Erythroblast (primary cell): ENCODE measurements at places on chromosomes 12 and 14.

DNA sequence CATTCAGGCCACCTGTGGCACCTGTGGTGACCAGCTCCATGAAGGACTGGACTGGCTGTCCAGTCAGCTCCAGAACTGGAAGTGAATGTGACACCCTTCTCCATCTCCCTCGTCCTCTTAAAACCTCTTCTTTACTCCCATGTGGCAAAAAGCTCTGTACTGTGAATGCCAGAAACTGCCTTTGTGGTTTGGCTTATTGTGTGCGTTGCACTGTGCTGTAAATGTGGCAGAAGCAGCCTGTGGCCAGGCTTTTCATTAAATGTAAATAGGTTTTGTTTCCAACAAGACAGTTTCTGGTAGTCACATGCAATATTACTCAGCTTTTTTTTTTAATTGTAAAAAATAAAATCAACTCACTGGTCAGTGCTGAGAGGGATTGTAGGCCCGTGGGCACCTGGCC, 453.7 kb downstream of the ATP23 start:
- DNase-seq: no peak

- no peak for DNase-seq
Observed at GRCh38 chr12:66423266-66423665, 121.0 kb downstream of the HELB start.

- DNase-seq: no peak
Observed at GRCh38 chr14:38105106-38105702, 102.5 kb upstream of the SSTR1 start.

DNA sequence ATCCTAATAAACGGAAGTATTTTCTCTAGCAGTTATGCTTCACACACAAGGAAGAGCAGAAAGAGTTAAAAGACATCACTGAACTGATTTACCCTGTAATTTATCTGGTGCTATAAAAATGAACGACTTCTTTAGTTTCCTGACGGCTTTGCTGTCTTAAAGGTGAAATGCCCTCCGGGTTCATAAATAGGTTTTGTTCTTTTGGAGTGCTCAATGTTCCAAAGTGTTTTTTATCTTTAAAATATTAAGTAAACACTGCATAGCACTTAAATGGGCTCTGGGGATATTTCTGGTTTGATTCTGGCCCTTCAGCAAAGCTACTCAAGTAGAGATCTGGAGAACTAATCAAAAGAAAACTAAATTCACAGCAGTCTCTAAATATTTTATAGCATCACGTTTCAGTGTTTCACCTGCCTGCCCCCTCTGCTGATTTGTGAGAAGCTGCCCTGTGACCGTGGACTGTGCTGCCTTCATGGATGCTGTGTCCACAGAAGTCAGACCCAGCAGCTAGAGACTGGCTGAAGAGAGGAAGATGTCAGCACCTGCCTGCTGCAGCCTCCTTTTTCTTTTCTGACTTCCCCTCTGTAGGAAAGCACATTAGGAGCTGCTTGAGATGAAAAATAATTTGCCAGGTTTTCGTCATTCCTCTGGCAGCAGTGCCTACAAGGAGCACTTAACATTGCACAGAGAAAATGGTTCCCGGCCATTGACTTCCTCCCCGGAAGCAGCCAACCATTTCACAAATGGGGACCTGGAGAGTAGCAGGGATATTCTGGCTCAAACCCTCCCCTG, 205.1 kb upstream of the FSCB start:
- no peak for DNase-seq

GRCh38 chr12:124496584-124496983, 70.8 kb downstream of the NCOR2 start:
- peak; percentile 26 for DNase-seq

DNA sequence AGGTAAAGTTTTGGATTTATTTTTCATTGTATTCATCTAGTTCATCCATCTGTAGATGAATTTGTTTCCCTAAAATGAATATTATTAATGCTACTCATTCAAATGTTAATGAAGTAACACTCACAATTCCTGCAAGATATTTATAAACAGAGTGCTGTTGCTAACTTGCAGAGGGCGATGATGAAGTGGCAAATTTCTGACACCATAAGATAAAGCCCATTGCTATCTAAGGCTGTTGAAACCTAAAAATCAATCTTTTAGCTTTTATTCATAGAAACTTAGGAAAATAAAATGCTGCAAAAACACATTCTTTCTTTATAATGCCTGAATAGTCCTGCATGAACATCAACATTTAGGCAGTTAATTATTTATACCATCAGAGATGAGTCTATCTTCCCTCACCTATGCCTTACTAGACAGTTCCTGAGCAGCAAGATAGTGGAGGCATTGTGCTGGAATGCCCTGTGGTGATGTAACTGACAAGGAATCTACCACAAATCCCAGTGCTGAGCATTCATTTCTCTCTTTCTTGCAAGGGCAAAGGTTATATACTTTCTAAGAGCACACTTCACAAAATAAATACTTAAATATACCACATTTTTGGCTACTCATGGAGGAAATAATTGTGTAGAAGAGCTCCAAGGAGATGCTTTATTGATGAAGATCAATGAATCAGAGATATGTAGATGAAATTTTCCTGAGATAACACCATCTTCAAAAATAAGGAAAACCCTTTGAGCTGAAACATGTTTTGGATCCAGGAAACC, 57.6 kb downstream of the LMNTD1 start:
- no peak for DNase-seq

DNA sequence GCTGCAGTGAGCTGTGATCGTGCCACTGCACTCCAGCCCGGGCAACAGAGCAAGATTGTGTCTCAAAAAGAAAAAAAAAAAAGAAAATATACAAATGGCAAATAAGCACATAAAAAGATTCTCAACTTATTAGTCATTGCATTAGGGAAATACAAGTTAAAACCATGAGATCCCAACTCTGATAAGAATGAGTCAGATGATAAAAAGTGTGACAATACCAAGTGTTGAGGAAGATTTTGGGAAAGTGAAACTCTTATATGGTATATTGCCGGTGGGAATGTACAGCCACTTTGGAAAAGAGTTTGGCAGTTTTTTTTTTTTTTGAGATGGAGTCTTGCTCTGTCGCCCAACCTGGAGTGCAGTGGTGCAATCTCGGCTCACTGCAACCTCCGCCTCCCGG, 7.6 kb upstream of the PRPF40B start:
- no peak for DNase-seq

DNA sequence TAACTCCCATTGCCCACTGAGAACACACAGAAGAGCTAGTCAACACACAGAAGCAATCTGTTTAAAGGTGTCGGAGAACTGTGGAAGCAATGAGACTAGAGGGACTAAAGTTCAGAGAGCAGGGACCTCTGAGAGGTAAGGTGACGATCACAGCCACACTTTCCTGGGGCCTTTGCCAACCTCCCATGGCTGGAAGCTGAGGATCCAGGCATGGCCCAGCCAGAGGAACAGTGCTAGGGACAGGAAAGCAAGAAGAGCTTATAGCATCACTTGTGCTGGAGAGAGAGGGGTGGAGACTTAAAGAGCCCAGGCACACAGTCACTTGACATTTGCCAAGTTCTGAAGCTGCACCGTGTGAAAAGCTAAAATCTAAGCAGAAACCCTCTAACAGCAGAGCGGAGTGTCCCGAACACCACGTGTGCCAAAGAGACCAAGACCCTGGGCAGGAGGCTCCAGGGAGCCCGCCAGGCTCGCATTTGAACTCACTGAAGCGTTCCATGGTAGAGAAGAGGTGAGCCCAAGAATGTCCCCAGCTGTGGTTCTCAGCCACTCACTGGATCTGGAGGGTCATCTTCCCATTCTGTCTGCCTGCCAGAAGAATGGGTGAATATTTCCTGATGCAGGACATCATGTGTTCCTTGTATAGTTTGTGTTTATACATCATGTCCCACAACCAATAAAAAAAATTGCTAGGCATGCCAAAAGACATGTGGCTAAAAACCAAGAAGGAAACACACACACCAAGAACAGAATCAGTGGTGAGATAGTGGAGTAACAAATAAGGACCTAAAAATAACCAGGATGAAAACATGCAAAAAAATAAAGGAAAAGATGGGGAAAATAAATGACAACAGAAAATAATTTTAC, 174.0 kb upstream of the C14orf180 start:
- no peak for DNase-seq

DNA sequence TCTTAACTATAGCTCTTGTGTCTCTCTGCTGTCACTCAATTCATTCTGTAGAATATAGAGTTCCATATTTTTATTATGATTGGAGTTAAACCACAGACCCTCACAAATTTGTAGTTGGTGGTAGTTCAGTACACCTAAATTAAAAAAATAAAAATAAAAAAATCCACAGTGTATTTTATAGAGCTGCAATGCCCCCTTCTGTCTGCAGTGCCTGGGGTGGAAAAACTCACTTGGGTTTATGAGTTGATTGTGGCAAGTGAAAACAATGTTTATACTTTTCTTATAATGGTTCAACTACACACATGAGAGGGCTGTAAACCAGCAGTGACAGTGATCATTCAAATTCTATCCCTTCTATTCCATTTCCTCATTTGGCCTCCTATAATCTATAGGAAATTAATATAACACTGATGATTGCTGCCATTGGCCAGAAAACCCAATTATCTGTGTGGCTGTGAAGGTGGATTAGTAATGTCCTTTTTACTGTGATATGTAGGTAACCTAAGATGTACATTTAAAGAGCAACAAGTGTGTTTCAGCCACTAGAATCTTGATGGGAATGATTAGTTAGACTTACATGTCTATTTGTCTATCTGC, 166.9 kb upstream of the LRIG3 start:
- no peak for DNase-seq

GRCh38 chr12:99267038-99267437, 380.5 kb upstream of the GARIN6 start:
- no peak for DNase-seq

DNA sequence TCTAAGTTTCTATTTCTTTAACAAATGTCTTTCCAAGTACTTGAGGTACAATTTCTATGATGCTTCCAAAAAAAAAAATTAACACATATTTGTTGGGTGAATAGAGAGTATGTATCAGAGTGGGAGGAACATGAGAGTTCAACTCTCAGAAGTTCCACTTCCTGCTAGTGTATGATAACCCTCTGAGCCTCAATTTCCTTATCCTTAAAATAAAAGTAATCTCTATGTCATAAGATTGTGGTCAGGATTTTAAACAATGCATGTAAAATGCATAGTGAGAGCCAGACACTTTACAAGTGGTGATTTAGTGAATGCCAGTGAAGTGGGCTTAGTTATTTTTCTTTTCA, 270.3 kb upstream of the AMIGO2 start:
- DNase-seq: no peak

DNA sequence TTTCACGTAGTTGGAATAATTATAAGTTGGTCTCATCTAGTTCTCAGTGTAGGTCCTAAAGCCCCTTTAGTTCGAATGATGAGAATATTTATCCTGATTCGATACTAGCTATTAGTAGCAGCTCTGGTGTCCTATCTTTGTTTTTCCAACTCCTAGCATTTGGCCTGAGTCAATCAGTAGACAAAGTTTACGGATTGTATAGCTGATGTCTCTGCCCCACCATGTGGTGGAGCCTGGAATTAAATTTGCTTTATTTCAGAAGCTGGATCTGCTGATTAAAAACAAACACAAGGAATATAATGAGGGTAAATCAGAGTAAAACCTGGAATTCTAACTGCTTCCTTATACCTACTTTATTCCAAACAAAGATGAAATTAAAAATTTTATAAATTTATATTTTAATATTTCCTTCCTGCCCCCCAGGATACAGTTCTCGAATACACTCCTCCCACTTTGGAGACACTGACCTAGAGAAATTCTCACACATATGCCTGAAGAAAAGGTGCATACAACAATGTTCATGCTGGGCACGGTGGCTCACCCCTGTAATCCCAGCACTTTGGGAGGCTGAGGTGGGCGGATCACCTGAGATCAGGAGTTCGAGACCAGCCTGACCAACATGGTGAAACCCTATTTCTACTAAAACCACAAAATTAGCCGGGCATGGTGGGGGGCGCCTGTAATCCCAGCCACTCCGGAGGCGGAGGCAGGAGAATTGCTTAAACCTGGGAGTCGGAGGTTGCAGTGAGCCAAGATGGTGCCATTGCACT, 7.6 kb upstream of the BRMS1L start:
- peak; percentile 54 for DNase-seq

DNA sequence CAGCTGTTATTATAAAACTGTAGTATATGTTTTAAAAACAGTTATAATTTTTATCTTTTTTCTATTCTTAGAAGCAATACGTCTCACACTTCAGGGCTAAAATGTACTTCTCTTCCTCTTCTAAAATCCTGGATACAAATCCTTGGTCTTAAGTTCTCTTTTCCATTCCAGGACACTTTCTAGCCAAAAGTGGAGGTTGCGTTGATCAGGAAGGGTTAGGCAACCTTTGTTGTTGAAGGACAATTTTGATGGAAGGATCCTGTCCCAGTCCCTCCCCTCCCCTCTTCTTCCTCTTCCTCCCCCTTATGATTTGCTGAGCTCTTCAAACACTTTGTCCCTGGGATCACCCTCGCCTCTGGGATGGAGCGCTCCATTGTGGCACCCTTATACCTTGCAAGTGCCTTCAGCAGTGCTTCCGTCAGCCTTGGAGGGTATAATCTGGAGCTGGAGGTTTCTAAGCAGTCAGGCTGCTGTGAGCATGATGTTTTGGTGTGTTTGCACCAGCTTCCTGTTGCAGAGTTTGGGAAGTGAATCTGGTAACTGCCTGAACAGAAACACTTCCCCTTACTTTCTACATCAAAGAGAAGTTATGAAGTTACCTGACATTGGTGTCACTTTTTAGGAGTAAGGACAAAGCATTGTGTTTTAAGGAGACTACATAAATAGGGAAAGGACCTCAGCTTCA, 87.4 kb upstream of the SLC38A2 start:
- no peak for DNase-seq

- no peak for DNase-seq
Observed at GRCh38 chr12:54579258-54579657, 9.2 kb downstream of the PPP1R1A start.

- DNase-seq: no peak
Observed at GRCh38 chr12:45076417-45077026, 25.6 kb upstream of the DBX2 start.

DNA sequence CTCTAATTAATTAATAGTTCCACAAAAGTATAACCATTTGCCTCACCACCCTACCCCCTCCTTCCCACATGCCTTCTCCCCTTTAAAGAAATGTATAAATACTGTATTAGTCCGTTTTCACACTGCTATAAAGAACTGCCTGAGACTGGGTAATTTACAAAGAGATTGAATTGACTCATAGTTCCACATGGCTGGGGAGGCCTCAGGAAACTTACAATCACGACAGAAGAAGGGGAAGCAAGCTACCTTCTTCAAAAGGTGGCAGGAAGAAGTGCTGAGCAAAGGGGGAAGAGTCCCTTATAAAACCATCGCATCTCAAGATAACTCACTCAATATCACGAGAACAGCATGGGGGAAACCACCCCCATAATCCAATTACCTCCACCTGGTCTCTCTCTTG, 8.2 kb upstream of the RESF1 start:
- DNase-seq: no peak

DNA sequence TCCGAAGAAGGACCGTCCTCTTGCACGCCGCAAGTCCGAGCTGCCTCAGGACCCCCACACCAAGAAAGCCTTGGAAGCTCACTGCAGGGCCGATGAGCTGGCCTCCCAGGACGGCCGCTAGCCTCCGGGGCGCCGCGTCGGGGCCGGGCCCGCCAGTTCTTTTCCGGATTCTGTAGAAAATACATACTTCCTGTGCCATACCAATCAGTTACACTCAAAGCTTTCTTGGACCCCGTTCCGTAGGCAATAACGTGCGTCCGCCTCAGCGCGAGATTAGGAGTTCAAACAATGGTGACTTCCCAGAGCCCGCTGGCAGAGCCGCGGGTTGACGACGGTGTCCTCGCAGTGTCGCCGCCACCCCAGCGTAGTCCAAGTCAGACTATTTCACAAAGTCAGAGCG, 39.2 kb upstream of the DYNC1H1 start:
- no peak for DNase-seq

GRCh38 chr12:129868575-129868974, 35.2 kb downstream of the TMEM132D start:
- DNase-seq: no peak
